Diencephalon (tissue), 1 donor: ENCODE measurements at places on chromosomes 12 and 14. TPM values are rescaled to one million over a fixed set of nuclear protein-coding genes. Genes with fewer than 3 reads are reported as not detected.

Gene AGAP2
- total RNA-seq, result 55.6 TPM

Gene ACAD10
- total RNA-seq, result 22.8 TPM

Gene POTEM
- not detected for total RNA-seq

Gene CLEC2A
- total RNA-seq, result not detected

Gene TESPA1
- total RNA-seq, result not detected

Gene PELI2
- 16.4 TPM for total RNA-seq

Gene A2ML1
- total RNA-seq, result 2.3 TPM

Gene MRPS35
- total RNA-seq, result 91.3 TPM

Gene PPP4R4
- total RNA-seq, result 11.8 TPM

Gene TPH2
- 2.1 TPM for total RNA-seq

Gene TAS2R43
- 5.5 TPM for total RNA-seq

Gene OR8S1
- not detected for total RNA-seq

Gene GCH1
- 6.2 TPM for total RNA-seq

Gene KIF26A
- 9.2 TPM for total RNA-seq

Gene GATC
- 35.1 TPM for total RNA-seq

Gene NKX2-1
- total RNA-seq, result 21.5 TPM

Gene NFATC4
- 5.5 TPM for total RNA-seq

Gene SLC6A13
- 17.8 TPM for total RNA-seq

Gene SERPINA5
- total RNA-seq, result 0.69 TPM

Gene LUM
- 11.8 TPM for total RNA-seq

Gene SYNDIG1L
- total RNA-seq, result 32.8 TPM

Gene NPAS3
- 53.1 TPM for total RNA-seq

Gene EPYC
- not detected for total RNA-seq

Gene SLC10A1
- total RNA-seq, result not detected

Gene OR6C2
- not detected for total RNA-seq

Gene GPR135
- total RNA-seq, result 6.2 TPM

Gene IQSEC3
- total RNA-seq, result 11.1 TPM

Gene GPRC5A
- 0.23 TPM for total RNA-seq
